ENCODE measurements at places on chromosomes 2 and 18.

GRCh38 chr2:10499275-10499907 is 51.3 kb upstream of the ODC1 start:
- DNase-seq: no peak

- DNase-seq: no peak
Observed at GRCh38 chr2:190094316-190094871, 31.9 kb upstream of the MSTN start.

- DNase-seq: no peak
Observed at GRCh38 chr18:1663879-1664705, 759.4 kb downstream of the ADCYAP1 start.

- no peak for DNase-seq
Observed at GRCh38 chr2:173239644-173240043, 115.0 kb upstream of the CDCA7 start.

DNA sequence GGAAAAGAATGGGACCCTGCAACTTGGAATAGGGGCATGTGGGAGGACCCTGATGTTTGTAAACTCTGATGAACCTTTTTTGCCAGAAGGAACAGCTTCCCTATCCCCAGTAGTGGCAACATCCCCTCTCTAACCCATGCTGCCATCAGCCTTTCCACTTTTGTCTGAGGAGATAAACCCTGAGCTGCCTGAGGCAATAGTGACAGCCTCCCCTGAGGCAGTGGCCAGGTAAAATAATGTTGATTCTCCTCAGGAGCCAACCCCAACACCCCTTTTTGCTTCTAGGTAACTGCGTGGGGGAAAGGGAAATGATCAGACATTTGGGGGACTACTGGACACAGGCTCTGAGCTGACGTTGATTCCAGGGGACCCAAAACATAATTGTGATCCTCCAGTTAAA is 106.8 kb upstream of the NPAS2 start:
- DNase-seq: no peak

DNA sequence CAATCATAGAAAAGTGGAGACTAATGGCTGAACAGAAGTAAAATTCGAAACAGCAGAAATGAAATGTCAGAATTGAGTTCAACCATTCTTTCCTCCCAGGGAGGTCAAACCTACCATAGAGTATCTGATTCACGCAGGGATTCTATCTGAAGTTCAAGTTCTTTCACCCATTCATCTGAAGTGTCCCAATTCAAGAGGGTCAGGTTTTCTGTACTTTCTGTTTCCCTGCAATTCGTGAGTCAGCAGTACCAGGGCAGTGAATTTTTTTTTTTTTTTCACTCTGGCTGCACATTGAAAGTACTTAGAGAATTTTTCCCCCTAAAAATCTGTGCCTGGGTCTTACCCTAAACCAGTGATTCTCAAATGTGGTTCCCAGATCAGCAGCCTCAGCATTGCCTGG is 40.9 kb upstream of the CCDC88A start:
- no peak for DNase-seq

GRCh38 chr2:177897278-177897677 is 175.3 kb downstream of the PDE11A start:
- DNase-seq: no peak

DNA sequence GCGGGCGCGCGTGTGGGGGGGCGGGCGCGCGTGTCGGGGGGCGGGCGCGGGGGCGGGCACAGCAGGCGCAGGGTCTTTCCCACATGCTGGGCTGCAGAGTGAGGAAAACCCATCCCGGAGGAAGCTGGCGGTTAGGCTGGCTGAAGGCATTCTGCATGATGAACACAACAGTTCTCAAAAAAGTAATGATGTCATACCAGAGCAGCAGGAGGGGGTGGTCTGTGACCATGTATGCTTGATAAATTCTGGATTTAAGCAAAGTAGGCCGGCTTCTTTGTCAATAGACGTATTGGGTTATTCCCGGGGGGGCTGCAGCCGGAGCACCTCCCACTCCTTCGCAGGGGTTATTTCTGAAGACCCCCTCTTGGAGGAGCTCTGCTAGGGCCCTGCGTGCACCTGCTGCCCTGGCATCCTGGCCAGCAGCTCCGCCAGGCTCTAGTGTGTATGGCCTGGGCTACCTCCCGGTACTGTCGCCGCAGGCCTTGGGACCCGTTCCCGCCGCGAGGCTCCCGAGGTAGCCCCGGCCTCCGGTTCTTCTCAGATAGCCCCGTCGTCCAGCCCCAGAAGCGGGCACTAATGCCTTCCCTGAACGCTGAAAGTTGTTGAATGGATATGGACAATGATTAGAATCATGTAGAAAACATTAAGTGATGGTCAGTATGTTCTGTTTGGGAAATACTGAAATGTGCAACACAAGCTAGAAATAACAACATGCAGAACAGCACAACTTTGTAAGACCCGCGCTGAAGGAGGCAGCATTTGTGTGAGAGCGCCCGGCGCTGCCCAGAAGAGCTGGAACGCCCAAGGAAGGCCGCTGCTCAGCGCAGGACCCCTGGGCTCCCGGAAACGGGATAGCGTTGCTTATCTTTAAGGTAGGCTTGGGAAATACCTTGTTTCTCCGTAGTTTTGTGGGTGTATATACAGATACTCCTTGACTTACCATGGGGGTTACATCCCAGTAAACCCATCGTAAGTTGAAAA is 101.4 kb upstream of the RAB6C start:
- no peak for DNase-seq

DNA sequence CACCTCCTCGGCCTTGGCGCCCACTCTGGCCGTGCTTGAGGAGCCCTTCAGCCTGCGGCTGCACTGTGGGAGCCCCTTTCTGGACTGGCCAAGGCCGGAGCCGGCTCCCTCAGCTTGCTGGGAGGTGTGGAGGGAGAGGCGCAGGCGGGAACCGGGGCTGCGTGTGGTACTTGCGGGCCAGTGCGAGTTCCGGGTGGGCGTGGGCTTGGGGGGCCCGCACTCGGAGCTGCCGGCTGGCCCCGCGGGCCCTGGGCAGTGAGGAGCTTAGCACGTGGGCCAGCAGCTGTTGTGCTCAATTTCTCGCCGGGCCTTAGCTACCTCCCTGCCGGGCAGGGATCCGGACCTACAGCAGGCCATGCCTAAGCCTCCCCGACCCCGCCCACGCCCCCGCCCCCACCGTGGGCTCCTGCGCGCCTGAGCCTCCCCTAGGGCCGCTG is 25.3 kb upstream of the TNP1 start:
- no peak for DNase-seq

DNA sequence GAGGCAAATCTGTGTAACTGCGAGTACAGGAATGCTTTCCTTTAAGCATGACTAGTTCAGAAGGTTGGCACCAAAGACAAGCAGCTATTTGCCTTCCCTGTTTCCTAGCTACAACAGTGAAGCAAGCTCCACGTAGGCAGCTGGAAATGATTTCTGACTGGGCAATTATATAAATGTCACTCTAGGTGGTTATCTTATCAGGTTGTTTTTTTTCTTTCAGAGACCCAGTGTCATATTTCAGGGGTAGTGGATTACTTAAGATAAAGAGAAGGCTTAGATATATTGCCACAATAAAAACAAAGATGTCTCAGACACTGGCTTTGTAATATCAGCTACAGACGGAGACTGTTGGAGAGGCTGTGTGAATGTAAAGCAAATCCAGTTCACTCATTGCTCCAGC is 748.9 kb upstream of the NXPH2 start:
- no peak for DNase-seq

DNA sequence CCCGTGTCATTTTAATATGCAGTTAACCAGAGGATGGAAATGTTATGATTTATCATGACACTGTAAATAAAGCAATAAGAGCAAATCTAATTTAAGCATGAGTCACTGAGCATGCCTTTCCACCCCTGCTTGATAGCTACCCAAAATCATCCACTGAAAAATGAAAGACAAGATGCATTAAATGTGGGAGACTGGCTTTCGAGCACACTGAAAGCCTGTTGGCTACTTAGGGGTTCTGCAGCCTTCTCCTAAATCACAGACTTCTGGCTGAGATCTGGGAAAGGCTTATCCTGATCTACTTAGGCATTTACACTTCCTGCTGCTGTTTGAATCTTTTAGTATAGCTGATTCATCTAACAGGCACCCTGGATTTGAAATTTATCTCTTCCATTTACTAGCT is 778.3 kb upstream of the CDH7 start:
- no peak for DNase-seq

All from activated B cell treated with CpG ODN at 0.5 μM for 24 hours (primary cell).